ENCODE measurements at places on chromosomes 1 and 21. TPM values are rescaled to one million over a fixed set of nuclear protein-coding genes. Genes with fewer than 3 reads are reported as not detected.

GRCh38 chr1:50424045-50424883 is 1.0 kb upstream of the DMRTA2 start:
- no peaks in the 10 kb centered on the region for H3K36me3 ChIP-seq
- H3K27me3 ChIP-seq = peaks cover 100% of the 10 kb centered on the region
- no peak overlapping the region for H3K27ac ChIP-seq
- H3K4me1 ChIP-seq = peaks cover 7% of the 10 kb centered on the region
- peak overlapping the region; percentile 56 for H3K4me3 ChIP-seq

DNA sequence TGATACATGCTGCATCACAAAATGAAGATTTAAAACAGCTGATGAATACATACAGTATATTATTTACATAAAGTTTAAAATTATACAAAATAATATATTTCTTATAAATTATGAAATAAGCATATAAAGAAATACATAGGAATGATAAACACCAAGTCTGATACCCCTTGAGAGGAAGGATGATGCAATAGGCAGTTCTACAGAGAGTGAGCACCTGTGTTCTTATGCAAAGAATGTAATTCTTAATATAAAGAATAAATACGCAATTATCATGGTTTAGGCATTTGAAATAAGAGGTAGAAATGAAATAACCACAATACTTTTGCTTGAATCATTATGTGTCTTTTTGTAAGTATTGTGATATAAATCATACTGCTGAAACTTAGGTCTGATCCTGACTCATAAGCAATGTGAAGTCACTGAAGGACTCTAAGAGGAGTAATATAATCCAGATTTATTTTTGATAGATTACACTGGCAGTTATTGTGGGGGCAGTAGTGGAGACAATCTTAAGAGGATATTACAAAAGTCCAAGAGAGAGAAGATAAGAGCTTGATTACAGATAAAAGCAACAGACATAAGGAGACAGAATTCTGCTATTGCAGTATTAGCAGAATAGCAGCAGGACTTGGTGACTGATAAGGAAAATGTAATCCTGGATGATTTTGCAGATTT is 39.0 kb downstream of the TTLL7 start:
- H3K4me1 ChIP-seq = peaks cover 2% of the 10 kb centered on the region
- H3K4me3 ChIP-seq = no peak overlapping the region
- H3K36me3 ChIP-seq = no peaks in the 10 kb centered on the region
- DNase-seq = no peak

- no peak overlapping the region for H3K4me3 ChIP-seq
- H3K27me3 ChIP-seq = no peaks in the 10 kb centered on the region
- H3K27ac ChIP-seq = no peak overlapping the region
These were observed 7.4 kb downstream of the SCAF4 start for GRCh38 chr21:31724552-31724951.

DNA sequence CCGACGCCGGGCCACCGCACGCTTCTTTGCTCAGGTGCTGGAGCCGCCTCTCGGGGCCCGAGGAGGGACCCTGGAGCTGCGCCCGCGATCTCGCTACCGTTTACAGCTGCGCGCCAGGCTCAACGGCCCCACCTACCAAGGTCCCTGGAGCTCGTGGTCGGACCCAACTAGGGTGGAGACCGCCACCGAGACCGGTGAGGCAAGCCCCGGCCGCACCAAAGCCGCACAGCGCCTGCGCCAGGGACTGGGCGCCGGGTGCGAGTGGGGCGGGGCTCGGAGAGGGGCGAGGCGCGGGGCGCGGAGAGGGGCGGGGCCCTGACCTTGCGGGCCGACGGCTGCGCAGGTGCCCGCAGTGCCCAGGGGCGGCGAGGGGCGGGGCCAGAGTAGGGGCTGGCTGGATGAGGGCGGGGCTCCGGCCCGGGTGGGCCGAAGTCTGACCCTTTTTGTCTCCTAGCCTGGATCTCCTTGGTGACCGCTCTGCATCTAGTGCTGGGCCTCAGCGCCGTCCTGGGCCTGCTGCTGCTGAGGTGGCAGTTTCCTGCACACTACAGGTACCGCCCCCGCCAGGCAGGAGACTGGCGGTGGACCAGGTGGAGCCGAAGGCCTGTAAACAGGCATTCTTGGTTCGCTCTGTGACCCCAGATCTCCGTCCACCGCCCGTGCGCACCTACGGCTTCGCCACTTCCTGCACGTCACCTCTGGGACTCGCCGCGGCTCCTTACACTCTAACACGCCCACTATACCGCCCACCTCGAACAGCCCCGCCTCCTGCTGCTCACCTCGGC is 9.8 kb upstream of the CDC20 start:
- no peaks in the 10 kb centered on the region for H3K36me3 ChIP-seq
- H3K4me3 ChIP-seq = peak overlapping the region; percentile 72
- H3K27ac ChIP-seq = peak overlapping the region; percentile 93

GRCh38 chr1:218917656-218918055 is 256.0 kb upstream of the LYPLAL1 start:
- H3K4me3 ChIP-seq = no peak overlapping the region
- DNase-seq = no peak
- no peaks in the 10 kb centered on the region for H3K4me1 ChIP-seq
- no peaks in the 10 kb centered on the region for H3K36me3 ChIP-seq
- no peaks in the 10 kb centered on the region for H3K27me3 ChIP-seq
- H3K27ac ChIP-seq = no peak overlapping the region

GRCh38 chr1:24266998-24267397 is 52.2 kb upstream of the GRHL3 start:
- no peaks in the 10 kb centered on the region for H3K36me3 ChIP-seq
- no peak overlapping the region for H3K4me3 ChIP-seq
- H3K27me3 ChIP-seq = no peaks in the 10 kb centered on the region
- no peak for DNase-seq

GRCh38 chr1:27719286-27720251 is 6.2 kb upstream of the FAM76A start:
- no peaks in the 10 kb centered on the region for H3K4me1 ChIP-seq
- H3K36me3 ChIP-seq = no peaks in the 10 kb centered on the region
- H3K27me3 ChIP-seq = no peaks in the 10 kb centered on the region

- no peak overlapping the region for H3K4me3 ChIP-seq
- H3K27me3 ChIP-seq = no peaks in the 10 kb centered on the region
- no peak for DNase-seq
- H3K4me1 ChIP-seq = no peaks in the 10 kb centered on the region
These were observed 108.6 kb downstream of the OLFML2B start for GRCh38 chr1:161915051-161915503.

DNA sequence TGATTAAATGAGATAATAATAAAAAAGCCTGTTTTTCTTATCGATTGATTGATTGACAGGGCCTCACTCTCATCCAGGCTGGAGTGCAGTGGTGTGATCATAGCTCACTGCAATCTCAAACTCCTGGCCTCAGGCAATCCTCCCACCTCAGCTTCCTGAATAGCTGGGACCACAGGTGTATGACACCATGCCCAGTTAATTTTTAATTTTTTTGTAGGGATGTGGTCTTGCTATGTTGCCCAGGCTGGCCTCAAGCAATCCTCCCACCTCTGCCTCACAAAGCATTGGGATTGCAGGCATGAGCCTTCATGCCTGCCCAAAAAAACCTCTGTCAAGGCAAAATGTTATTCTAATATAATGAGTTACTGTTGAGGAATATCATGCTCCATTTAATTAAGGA is 346.4 kb upstream of the DAB1 start:
- no peak for DNase-seq
- no peaks in the 10 kb centered on the region for H3K4me1 ChIP-seq
- H3K4me3 ChIP-seq = no peak overlapping the region
- H3K27ac ChIP-seq = no peak overlapping the region
- no peaks in the 10 kb centered on the region for H3K27me3 ChIP-seq

GRCh38 chr1:23575226-23575810 is 16.0 kb upstream of the ID3 start:
- H3K36me3 ChIP-seq = no peaks in the 10 kb centered on the region
- peaks cover 2% of the 10 kb centered on the region for H3K4me1 ChIP-seq
- no peaks in the 10 kb centered on the region for H3K27me3 ChIP-seq
- DNase-seq = no peak

GRCh38 chr1:43824795-43825194 is 108.8 kb upstream of the ARTN start:
- no peak for DNase-seq
- no peaks in the 10 kb centered on the region for H3K27me3 ChIP-seq
- H3K4me1 ChIP-seq = no peaks in the 10 kb centered on the region
- no peak overlapping the region for H3K27ac ChIP-seq
- H3K36me3 ChIP-seq = no peaks in the 10 kb centered on the region

- peak overlapping the region; percentile 71 for H3K4me3 ChIP-seq
- no peak for DNase-seq
- no peak overlapping the region for H3K27ac ChIP-seq
- H3K4me1 ChIP-seq = peaks cover 9% of the 10 kb centered on the region
- H3K27me3 ChIP-seq = peaks cover 31% of the 10 kb centered on the region
These were observed 65.2 kb downstream of the SYT2 start for GRCh38 chr1:202645097-202645476.

- H3K4me1 ChIP-seq = no peaks in the 10 kb centered on the region
- H3K36me3 ChIP-seq = no peaks in the 10 kb centered on the region
- H3K4me3 ChIP-seq = no peak overlapping the region
- no peak overlapping the region for H3K27ac ChIP-seq
These were observed 4.4 kb upstream of the CAPN2 start for GRCh38 chr1:223708001-223708359.

GRCh38 chr1:203871114-203871880 is 9.9 kb downstream of the SNRPE start:
- no peaks in the 10 kb centered on the region for H3K27me3 ChIP-seq
- H3K4me3 ChIP-seq = no peak overlapping the region
- no peaks in the 10 kb centered on the region for H3K4me1 ChIP-seq
- DNase-seq = peak; percentile 19
- no peak overlapping the region for H3K27ac ChIP-seq

GRCh38 chr1:11526071-11526895 is 47.3 kb downstream of the DISP3 start:
- no peak overlapping the region for H3K4me3 ChIP-seq
- H3K36me3 ChIP-seq = no peaks in the 10 kb centered on the region
- no peaks in the 10 kb centered on the region for H3K27me3 ChIP-seq
- H3K4me1 ChIP-seq = no peaks in the 10 kb centered on the region
- DNase-seq = no peak
- no peak overlapping the region for H3K27ac ChIP-seq

DNA sequence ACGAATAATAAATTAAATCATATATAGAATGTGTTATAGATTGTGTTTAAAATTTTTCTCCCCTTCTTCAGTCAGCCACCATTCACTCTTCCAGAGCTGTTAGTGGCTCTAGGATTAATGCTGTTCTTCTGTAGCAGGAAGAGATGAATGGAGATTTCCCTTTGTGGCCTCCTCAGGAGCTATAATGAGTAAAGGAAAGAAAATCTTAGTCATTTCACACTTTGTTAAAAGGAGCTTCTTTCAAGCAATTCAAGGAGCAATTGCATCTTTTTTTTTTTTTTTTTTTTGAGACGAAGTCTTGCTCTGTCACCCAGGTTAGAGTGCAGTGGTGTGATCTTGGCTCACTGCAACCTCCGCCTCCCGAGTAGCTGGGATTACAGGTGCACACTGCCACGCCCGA is 23.7 kb upstream of the TMCO2 start:
- DNase-seq = no peak
- no peaks in the 10 kb centered on the region for H3K36me3 ChIP-seq
- H3K27me3 ChIP-seq = no peaks in the 10 kb centered on the region
- no peak overlapping the region for H3K4me3 ChIP-seq
- H3K4me1 ChIP-seq = no peaks in the 10 kb centered on the region

DNA sequence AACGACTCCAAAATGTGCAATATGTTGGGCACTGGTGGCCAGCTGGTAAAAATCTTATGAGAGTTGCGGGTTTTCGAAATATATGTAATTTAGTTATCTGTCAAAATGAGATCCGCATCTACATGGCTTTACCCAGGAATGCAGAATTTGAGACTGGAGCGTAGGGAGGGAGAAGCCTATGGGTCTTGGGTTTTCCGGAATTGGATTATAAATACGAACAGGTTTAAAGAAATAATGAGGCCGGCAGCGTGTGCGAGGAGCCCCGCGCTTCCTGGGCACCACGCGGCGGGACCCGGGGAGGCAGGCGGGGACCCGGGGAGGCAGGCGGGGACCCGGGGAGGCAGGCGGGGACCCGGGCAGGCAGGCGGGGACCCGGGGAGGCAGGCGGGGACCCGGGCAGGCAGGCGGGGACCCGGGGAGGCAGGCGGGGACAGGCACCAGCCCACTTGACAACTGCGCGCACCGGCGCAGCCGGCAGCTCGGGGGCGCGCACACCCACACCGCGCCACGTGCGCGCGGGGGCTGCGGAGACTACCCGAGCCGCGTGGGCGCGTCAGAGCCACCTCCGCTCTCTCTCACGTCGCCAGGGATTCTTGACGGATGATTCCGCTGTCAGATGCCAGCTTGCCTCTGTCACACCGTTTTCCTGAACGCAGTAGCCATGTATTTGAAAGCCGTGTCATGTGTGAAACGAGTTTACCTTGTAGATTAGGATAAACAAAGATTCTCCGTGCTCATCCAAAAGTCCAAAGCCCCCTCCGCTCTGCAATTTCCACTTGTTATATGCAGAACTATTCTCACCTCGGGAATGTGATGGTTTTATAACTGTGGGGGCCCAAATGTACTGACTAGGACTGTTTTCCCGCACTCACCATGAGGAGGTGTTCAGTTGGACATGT is 54.3 kb upstream of the HNRNPU start:
- no peaks in the 10 kb centered on the region for H3K36me3 ChIP-seq
- H3K4me3 ChIP-seq = peak overlapping the region; percentile 29
- no peak for DNase-seq
- peaks cover 8% of the 10 kb centered on the region for H3K27me3 ChIP-seq
- H3K27ac ChIP-seq = no peak overlapping the region

GRCh38 chr1:115701090-115701489 is 59.3 kb downstream of the VANGL1 start:
- no peaks in the 10 kb centered on the region for H3K4me1 ChIP-seq
- H3K27ac ChIP-seq = no peak overlapping the region
- H3K27me3 ChIP-seq = no peaks in the 10 kb centered on the region
- H3K4me3 ChIP-seq = no peak overlapping the region
- DNase-seq = no peak
- no peaks in the 10 kb centered on the region for H3K36me3 ChIP-seq

GRCh38 chr21:26788790-26789189 is 56.4 kb downstream of the ADAMTS1 start:
- H3K36me3 ChIP-seq = no peaks in the 10 kb centered on the region
- no peak overlapping the region for H3K4me3 ChIP-seq
- H3K4me1 ChIP-seq = no peaks in the 10 kb centered on the region
- no peak overlapping the region for H3K27ac ChIP-seq
- no peak for DNase-seq

The HYI gene
- 14.4 TPM for polyA plus RNA-seq

The DFFA gene
- polyA plus RNA-seq = 34.3 TPM

The PTAFR gene
- polyA plus RNA-seq = 3.4 TPM

The GBP2 gene
- polyA plus RNA-seq = not detected

The TRIM67 gene
- not detected for polyA plus RNA-seq

The BEND5 gene
- polyA plus RNA-seq = 3.8 TPM

The TNFRSF9 gene
- polyA plus RNA-seq = not detected

The NPHP4 gene
- 5.8 TPM for polyA plus RNA-seq

The PERM1 gene
- not detected for polyA plus RNA-seq

The GBP6 gene
- not detected for polyA plus RNA-seq

The LCE2A gene
- polyA plus RNA-seq = not detected
